Glomerular endothelial cell (primary cell): ENCODE measurements at places on chromosomes 2 and 18. TPM values are rescaled to one million over a fixed set of nuclear protein-coding genes. Genes with fewer than 3 reads are reported as not detected.

The ZNF385B gene
- not detected in 2 replicates for total RNA-seq

- no peak for DNase-seq
Measured at GRCh38 chr2:67295406-67295805, 101.7 kb upstream of the ETAA1 start.

The SERPINB10 gene
- total RNA-seq = not detected in 2 replicates

GRCh38 chr2:140842110-140842509, 1288.7 kb downstream of the LRP1B start:
- no peak for DNase-seq

- DNase-seq = peak; percentile 20
Measured at GRCh38 chr2:227238238-227239237, 74.1 kb downstream of the COL4A3 start.
